ENCODE measurements at places on chromosomes 11 and 22.
A peak's percentile ranks its signal among the peaks of the same experiment; 100 is the strongest.

GRCh38 chr11:74232311-74232950 lies 61.3 kb downstream of the PPME1 start:
- no peak for DNase-seq

DNA sequence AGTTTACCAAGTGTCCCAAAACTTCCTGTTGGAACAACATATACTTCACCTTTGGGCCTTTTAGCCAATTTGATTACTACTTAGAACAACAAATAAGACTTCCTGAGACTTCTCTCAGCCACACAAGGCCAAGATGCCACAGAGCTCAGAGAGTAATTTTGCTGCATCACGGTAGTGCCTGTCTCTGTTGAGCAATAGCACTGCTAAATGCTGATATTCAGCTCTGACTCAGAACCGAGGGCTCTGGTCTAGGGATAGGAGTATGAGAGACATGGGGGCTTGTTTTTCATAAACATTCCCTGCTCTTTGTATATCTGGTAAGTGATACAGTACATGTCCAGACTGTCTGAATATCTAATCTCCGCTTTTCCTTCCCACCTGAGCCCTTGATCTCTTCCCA lies 260.4 kb upstream of the ARHGAP20 start:
- no peak for DNase-seq

DNA sequence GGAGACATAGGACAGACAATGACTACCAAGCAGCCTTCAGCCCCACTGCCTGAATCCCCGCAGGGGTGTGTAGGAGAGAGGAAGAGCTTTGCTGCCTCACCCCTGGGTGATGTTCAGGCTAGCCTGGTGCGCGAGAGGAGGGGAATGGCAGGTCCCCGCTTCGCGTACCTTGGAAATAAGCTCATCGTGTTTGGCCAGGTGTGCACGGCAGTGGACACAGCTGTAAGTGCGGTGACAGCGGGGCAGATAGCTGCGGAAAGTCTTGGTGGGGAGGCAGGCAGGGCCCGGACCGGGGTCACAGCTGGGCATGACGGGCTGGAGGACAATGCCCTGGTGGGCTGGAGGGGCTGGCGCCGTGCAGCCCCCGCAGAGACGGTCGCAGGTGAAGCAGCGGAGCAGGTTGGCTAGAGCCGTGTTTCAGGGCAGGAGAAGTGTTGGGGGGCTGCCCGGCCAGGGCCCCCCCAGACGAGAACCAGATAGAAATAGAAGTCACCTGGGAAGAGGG lies 2.9 kb downstream of the YPEL4 start:
- DNase-seq: peak; percentile 53

DNA sequence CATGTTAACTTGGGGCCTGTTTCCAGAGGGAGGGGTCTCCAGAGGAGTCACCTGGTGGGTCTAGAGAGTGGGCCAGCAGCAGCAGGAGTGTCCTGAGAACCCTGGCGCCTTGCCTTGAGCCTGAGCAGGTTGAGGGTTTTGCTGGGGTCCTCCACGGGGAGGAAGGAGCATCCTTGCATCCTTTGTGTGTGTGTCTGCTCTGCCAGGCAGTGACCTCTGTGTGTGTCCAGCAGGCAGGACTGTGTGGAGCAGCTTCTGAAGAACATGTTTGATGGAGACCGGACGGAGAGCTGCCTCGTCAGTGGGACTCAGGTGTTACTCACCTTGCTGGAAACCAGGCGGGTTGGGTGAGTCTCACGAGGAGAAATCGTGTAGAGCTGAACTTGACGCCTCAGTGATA lies 55.7 kb downstream of the SBF1 start:
- DNase-seq: no peak

DNA sequence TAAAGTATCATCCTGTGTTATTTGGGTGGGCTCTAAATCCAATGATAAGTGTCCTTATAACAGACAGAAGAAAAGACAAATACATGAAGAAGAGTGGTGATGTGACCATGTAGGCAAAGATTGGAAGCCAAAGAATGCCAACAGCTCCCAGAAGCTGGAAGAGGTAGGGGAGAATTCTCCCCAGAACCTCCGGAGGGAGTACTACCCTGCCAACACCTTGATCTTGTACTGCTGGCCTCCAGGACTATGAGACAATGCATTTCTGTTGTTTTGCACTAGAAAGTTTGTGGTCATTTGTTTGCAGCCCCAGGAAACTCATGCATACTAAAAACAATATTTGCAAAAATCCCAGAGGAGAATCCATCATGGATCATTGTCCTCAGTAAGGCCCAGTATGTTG lies 115.0 kb upstream of the ARHGAP20 start:
- DNase-seq: no peak

DNA sequence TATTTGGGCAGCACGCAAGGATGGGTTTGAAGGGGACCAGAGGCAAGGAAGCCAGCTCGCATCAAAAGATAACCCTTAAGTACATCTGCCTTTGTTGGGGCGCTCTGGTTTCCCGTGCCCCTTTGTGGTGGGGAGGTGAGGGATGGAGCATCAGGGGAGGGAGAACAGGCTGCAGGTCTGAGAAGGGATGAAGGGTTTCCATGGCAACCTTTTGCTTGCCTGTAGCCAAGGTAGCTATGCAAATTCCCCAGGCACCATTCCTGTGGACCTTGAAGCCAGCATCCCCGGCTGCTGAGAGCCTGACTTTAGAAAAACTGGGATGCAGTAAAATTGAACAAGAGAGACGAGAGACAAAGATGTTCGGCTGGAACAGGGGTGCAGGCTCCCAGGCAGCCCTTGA lies 75.7 kb downstream of the SEZ6L start:
- DNase-seq: no peak

DNA sequence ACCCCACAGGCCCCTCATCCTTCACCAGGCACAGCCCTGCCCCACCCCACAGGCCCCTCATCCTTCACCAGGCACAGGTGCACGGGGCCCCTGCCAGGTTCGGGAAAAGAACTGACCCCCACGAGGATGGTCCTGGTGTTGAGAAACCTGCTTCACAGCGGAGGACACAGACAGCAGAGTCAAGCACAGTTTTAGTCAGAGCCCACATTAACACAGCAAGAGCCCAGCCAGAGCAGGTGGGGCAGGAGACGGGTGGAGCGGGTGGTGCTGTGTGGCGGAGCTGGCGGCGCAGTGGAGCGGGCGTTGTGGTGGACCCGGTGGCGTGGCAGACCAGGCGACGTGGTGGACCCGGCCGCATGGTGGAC lies 1085.5 kb downstream of the BRD1 start:
- no peak for DNase-seq

- no peak for DNase-seq
These were observed 102.6 kb downstream of the SPON1 start for GRCh38 chr11:14065141-14065540.

DNA sequence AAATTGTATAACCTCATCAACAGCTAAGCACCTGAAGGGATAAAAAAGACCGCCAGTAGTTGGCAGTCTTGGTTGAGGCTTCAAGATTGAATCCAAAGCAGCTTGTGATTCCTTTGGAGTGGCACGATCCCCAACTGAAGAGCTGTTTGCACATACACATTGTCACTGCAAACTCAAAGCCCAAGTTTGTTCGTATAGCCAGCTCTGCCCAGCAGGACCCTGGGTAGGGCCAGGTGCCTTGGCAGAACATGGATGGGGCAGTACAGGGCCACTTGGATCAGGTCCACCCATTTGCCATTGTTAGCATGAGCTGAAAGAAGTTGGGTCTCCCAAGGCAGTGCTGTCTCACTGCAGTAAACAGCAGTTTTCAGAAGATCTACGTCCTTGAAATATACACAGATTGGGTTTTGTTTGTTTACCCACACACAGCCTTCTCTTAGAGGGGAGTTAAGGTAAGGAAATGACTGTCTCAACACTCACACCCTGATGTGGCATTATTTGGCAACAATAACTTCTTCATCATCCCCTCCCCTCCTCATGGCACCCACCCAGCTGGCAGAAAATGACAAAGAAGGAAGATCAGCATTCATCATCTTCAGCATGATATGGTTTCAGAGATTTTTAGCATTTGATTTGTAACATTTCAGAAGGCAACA lies 132.9 kb downstream of the COMMD9 start:
- peak; percentile 34 for DNase-seq

GRCh38 chr11:19116971-19117759 lies at the start of gene ZDHHC13:
TSS of gene ZDHHC13 (plus strand) at chr11:19117168. CDS start at chr11:19117250, 82 bp downstream.
- peak; percentile 96 for DNase-seq

- DNase-seq: no peak
These were observed 12.3 kb downstream of the KCTD14 start for GRCh38 chr11:78010755-78011154.

DNA sequence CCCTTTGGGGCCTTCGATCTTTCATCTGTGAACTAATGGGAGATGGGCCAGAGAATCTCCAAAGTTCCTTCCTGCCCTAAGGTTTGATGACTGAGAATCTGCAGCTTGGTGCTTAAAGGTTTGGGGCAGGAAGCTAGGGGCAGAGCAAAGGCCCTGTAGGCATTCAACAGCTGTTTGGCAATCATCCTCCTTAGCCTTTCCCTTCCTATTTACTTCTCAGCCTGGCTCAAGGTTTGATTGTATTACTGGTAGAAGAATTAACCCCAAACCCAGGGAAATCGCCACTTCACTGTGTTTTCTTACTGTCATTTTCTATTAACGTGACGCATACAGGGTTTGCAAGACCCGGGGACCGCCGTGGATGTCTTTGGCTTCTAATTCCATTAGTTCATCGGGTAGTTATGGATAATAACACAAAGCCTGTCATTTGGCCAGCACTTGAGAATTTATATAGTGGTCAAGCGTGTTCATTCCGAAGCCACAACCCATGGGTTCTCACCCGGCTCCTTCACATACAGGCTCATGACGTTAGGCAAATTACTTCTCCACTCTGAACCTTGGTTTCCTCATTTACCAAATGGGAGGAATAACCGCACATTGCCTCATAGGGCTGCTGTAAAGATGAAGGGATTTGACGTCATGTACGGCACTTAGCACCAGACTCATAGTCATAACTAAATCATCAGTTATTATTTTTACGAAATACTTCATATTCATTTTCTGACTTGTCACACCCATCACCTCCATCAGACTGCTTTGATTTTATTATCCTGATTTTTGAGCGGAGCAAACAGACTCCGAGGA lies 158.1 kb downstream of the FBXO7 start:
- DNase-seq: no peak

DNA sequence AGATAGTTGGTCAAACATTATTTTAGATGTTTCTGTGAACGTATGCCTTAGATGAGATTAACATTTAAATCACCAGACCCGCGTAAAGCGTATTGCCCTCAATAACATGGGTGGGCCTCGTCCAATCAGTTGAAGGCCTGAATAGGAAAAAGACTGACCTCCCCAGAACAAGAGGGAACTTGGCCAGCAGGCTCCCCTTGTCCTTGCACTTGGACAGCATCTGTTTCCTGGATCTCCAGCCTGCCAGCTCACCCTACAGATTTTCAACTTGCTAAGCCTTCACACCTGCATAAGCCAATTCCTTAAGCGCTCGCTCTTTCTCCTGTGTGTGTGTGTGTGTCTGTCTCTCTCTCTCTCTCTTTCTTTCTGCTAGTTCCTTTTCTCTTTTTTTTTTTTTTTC lies 8.2 kb downstream of the TOM1 start:
- no peak for DNase-seq

GRCh38 chr22:23773483-23774113 lies 949 bp downstream of the MMP11 start:
- no peak for DNase-seq

DNA sequence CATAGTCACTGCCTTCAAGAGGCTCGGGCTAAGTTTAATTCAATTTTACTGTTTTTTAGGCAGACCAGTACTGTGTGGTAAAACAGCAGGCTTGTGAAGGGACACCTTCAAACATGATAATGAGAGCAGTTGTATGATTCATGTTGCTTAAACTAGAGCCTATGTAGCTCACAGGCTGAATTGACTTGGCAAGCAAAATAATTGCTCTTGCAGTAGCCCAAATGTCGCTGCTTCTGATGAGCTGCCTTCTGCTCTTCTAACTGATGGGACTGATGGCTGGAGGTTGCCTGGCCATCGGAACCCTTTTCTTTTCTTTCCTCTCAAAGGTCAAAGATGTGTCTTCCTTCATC lies 137.6 kb downstream of the MAML2 start:
- no peak for DNase-seq

DNA sequence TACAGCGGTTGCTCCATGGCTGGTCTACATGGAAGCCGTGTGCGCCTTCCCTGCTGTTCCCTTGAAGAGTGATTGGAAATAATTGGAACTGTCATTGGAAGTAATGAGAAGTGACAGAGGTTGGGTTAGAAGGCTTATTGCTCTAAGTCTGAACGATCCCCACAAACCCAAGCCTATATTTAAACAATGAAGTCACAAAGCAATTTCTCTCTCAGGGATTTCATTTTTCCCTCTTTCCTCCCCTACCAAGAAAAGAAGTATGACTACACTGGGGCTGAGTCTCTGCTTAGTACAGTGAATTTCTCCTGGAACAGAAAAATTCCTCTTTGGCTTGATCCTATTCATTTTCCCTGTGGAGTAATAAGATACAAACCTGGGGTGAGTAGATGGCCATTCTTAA lies 7.8 kb downstream of the CLMP start:
- no peak for DNase-seq

DNA sequence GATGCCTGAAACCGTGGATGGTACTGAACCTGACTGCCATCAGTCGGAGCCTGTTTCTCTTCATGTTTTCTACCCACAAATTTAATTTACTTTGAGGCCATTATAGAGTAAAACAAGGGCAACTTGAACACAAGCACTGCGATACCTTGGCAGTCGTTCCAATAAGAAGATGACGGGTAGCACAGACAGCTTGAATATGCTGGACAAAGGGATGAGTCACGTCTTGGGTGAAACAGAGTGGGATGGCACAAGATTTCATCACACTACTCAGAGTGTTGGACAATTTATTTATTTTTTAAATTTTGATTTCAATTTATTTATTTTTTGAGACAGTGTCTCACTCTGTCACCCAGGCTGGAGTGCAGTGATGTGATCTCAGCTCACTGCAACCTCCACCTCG lies 5.7 kb downstream of the DIXDC1 start:
- DNase-seq: no peak

DNA sequence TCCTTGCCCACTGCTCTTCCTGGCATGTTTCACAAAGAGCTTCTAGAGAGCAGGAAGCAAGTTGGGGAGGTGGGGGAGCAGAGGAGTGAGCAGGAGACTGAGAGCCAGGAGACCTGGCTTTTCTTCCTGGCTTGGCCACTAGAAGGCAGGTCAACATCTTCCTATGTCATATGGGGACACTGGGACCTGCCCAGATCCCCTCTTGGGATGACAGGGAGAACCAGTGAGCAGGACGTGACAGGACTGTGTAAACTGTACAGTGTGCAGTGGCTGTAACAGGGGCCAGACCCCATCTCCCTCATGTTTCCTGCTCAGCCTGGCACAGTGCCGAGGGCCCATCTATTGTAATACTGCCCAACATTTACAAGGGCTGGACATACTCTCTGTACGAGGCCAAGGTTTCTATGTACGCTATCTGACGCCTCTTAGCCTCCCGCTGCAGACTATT lies 29.4 kb downstream of the GDPD5 start:
- DNase-seq: no peak

DNA sequence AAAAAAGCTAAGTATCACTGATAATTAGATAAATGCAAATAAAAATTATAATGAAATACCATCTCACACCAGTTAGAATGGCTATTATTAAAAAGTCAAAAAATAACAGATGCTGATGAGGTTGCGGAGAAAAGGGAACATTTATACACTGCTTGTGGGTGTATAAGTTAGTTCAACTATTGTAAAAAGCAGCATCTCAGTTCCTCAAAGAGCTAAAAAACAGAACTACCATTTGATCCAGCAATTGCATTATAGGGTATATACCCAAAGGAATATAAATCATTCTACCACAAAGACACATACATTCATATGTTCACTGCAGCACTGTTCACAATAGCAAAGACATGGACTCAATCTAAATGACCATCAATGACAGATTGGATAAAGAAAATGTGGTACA lies 120.3 kb upstream of the ZBED5 start:
- no peak for DNase-seq

- DNase-seq: no peak
These were observed 76.0 kb downstream of the EIF3M start for GRCh38 chr11:32659672-32660071.

- DNase-seq: no peak
These were observed 11.6 kb downstream of the PICK1 start for GRCh38 chr22:38068641-38069371.
